ENCODE measurements at places on chromosomes 13 and 19. TPM values are rescaled to one million over a fixed set of nuclear protein-coding genes. Genes with fewer than 3 reads are reported as not detected.

The FPR3 gene
- total RNA-seq, result not detected

The SOX21 gene
- total RNA-seq, result not detected

The VSIG10L gene
- total RNA-seq, result 7.2 TPM

The SH2D3A gene
- total RNA-seq, result 9.8 TPM

The CD70 gene
- 47.4 TPM for total RNA-seq

The TECR gene
- total RNA-seq, result 108 TPM

The KIR2DL4 gene
- not detected for total RNA-seq

Data from activated CD4-positive, alpha-beta T cell treated with anti-CD3 and anti-CD28 coated beads, Interleukin-2, amount 10 ng/mL, durations not matched to agents 24 days and 14 days (primary cell).